ENCODE measurements at places on chromosomes 12 and 14. TPM values are rescaled to one million over a fixed set of nuclear protein-coding genes. Genes with fewer than 3 reads are reported as not detected.

GRCh38 chr12:54032627-54033100, at the start of gene HOXC5:
HOXC5 (plus strand) TSS chr12:54033050; CDS start chr12:54033123, 73 bp downstream.
- peak; percentile 74 for DNase-seq

DNA sequence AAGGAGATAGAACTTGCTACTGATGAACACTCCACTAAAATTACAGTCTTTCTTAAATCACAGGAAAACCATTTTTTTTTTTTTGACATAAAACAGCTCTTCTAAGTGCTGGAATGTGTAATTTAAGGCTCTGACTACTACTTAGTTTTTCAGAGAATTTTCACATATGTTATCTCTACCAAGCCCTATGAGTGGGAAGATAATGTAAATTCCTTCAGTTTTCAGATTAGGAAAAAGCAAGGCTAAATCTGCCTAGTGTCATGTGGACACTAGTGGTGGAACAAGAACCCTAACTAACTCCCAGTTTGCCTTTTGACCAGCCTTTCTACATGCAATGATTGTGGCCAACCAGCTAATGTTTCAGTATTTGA, 37.3 kb upstream of the CSRP2 start:
- DNase-seq: no peak

Gene HAL
- total RNA-seq: 4.3 TPM

- DNase-seq: no peak
These were observed 26.4 kb downstream of the KCNK13 start for GRCh38 chr14:90088176-90088575.
